ENCODE measurements at places on chromosomes 4 and X. TPM values are rescaled to one million over a fixed set of nuclear protein-coding genes. Genes with fewer than 3 reads are reported as not detected.

DNA sequence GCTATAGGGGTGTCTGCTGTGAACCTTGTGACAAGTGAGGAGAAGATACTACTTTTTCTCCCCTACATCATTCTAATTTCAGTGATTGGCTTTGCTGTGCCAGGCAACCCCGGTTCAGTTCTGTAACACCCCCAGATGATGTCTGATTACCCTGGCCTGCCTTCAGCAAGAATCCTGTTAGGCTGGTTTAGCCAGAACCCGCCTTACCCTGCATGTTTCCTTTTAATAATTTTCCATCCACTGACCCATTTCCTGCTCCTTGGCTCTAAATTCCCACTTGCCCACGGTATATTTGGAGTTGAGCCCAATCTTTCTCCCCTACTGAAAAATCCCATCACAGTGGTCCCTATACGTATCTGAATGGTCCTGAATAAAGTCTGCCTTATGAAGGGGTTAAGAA, 46.5 kb upstream of the HPSE start:
- peaks cover 6% of the 10 kb centered on the region for H3K4me1 ChIP-seq
- no peak for DNase-seq
- no peak overlapping the region for H3K27ac ChIP-seq
- H3K27me3 ChIP-seq, result no peaks in the 10 kb centered on the region
- peaks cover 20% of the 10 kb centered on the region for H3K36me3 ChIP-seq

- H3K27me3 ChIP-seq, result no peaks in the 10 kb centered on the region
- DNase-seq, result no peak
- H3K36me3 ChIP-seq, result peaks cover under 1% of the 10 kb centered on the region
Observed at GRCh38 chr4:174575436-174575835, 53.1 kb upstream of the HPGD start.

Gene ADGRL3
- not detected for total RNA-seq

DNA sequence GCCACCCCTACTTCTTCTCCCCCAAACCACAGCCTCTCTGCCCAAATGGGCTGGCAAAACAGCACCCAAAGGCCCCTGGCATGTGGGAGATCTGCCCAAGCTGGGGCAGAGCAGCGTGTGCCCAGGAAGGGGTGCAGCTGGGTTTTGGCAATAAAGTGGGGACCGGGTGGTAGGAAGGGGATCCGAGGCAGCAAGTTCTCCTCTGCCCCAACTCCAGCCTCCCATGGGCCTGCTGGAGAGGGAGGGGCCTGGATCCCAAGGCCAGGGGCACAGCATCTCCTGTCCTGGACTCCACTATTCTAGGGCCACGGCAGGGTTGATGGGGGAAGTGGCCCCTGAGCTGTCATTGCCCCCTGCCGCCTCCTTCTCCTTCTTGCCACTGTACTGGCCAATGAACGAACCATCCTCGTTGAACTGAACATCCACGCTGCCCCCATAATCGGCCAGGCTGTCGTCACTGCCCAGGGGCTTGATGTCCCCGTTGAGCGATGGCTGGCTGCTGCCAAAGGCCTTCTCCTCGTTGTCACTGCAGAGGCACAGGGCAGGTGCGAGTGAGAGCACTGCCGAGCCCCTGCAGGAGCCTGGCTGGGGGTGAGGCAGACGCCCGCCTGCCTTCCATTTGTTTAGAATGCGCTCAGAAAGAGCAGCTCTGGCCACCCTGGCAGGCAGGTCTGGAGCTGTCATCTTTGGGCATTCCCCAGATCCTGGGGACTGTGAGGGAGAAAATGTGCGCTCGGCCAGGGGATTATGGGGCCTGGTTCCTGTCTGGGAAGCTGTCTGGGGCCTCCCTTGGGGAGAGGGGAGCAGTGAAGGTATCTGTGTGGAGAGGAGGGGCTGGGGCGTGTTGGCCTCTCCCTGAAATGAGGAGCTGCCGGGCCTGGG, 23.4 kb downstream of the L1CAM start:
- DNase-seq, result no peak
- no peak overlapping the region for H3K4me3 ChIP-seq
- H3K4me1 ChIP-seq, result peaks cover 2% of the 10 kb centered on the region
- no peaks in the 10 kb centered on the region for H3K36me3 ChIP-seq
- peaks cover 22% of the 10 kb centered on the region for H3K27me3 ChIP-seq

DNA sequence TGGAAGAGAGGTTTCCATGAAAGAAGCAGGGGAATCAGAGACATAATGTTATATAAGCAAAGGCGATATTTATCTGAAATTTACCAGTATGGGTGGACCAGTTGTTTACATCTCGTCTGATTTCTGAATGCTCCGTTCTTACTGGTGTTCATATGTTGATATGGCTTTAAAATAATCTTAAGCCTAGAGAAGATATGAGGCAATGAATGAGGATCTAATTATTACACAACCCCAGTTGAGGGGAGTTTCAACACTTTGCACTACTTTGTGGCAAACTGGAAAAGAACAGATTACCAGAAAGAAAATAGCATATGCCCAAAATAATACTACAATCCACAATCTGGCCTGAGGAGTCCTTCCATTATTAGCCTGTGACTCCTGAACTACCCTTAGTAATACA, 263.3 kb upstream of the MAGEB2 start:
- H3K4me1 ChIP-seq, result no peaks in the 10 kb centered on the region
- no peak for DNase-seq
- no peak overlapping the region for H3K27ac ChIP-seq
- H3K27me3 ChIP-seq, result no peaks in the 10 kb centered on the region
- no peaks in the 10 kb centered on the region for H3K36me3 ChIP-seq

DNA sequence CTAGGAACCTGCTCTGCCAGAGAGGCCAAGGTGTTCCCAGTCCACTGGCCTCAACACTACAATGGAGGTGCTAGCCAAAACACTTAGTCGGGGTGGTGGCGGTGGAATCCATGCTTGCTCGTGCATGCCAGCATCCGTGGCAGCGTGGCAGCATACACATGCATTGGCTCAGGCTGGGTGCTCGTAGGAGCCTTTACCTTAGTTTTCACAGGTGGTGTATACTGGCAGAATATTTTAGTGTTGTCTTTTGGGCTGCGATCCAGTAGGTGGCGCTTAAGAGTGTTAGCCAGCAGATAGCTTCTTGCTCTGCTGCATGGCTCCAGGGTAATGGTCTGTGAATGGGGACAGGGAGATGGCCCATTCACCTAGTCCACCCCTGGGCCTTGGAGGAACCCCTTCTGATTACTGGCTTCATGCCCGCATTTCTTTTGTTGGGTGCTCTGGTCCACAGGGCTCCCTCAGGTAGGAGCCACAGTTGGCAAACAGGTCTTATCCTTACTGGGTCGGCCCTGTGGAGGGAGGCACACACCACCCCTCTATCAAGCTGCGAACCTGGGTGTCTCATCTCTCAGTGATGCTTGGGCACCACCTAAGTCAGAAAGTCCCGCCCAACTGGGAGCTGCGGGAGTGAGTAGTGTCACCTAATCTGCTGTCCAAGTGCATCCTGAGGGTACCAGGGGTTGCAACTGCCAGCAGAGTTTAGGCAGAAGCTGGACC, 40.0 kb downstream of the RIPPLY1 start:
- no peaks in the 10 kb centered on the region for H3K4me1 ChIP-seq
- H3K4me3 ChIP-seq, result no peak overlapping the region
- DNase-seq, result peak; percentile 2
- H3K27ac ChIP-seq, result no peak overlapping the region
- H3K36me3 ChIP-seq, result no peaks in the 10 kb centered on the region
- H3K27me3 ChIP-seq, result peaks cover 47% of the 10 kb centered on the region

- no peak for DNase-seq
- no peak overlapping the region for H3K27ac ChIP-seq
- peaks cover 3% of the 10 kb centered on the region for H3K36me3 ChIP-seq
Observed at GRCh38 chr4:6953751-6954380, 44.2 kb downstream of the TBC1D14 start.

Gene IL3RA
- total RNA-seq, result 7.5 TPM

- DNase-seq, result no peak
- H3K36me3 ChIP-seq, result peaks cover 6% of the 10 kb centered on the region
- peaks cover 24% of the 10 kb centered on the region for H3K4me1 ChIP-seq
- peak overlapping the region; percentile 83 for H3K27ac ChIP-seq
- H3K27me3 ChIP-seq, result no peaks in the 10 kb centered on the region
Observed at GRCh38 chr4:150518559-150518958, 63.4 kb upstream of the MAB21L2 start.

Gene NOX1
- total RNA-seq, result not detected

- H3K4me1 ChIP-seq, result no peaks in the 10 kb centered on the region
- H3K27ac ChIP-seq, result no peak overlapping the region
- DNase-seq, result no peak
- H3K4me3 ChIP-seq, result no peak overlapping the region
Observed at GRCh38 chr4:168498251-168498650, 1.4 kb downstream of the PALLD start.

Gene EPHA5
- total RNA-seq, result not detected

Gene GPR50
- total RNA-seq, result not detected

- H3K27me3 ChIP-seq, result peaks cover 10% of the 10 kb centered on the region
- no peak for DNase-seq
- peak overlapping the region; percentile 81 for H3K27ac ChIP-seq
- no peaks in the 10 kb centered on the region for H3K36me3 ChIP-seq
- peak overlapping the region; percentile 40 for H3K4me3 ChIP-seq
Observed at GRCh38 chrX:66014556-66014955, 25.3 kb downstream of the VSIG4 start.

- no peaks in the 10 kb centered on the region for H3K27me3 ChIP-seq
- H3K36me3 ChIP-seq, result no peaks in the 10 kb centered on the region
- DNase-seq, result no peak
- no peak overlapping the region for H3K27ac ChIP-seq
- H3K4me3 ChIP-seq, result no peak overlapping the region
- no peaks in the 10 kb centered on the region for H3K4me1 ChIP-seq
Observed at GRCh38 chr4:16417198-16417597, 190.9 kb upstream of the TAPT1 start.

DNA sequence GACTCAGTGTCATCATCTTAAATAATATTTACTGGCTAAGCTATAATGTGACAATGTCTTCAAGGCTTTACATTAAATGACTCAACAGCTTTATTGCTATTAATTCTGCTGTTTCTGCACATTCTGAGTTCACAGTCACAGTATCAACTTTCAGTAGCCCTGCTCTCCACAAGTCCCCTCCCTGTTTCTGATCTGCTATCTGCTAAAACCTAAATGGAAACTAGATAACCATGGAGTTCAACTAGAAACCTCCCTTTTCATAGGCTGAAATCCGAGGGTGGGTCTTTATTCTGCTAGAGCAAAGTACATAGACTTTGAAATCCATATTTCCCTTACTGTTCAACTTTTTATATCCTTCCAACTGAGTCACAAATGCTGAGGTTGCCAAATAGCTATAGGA, 5.4 kb upstream of the ACE2 start:
- no peaks in the 10 kb centered on the region for H3K36me3 ChIP-seq
- no peaks in the 10 kb centered on the region for H3K4me1 ChIP-seq
- no peak for DNase-seq
- H3K27ac ChIP-seq, result no peak overlapping the region
- H3K4me3 ChIP-seq, result no peak overlapping the region

Gene KIAA1210
- total RNA-seq, result not detected

GRCh38 chrX:97328853-97329390, 445.2 kb downstream of the RPA4 start:
- H3K36me3 ChIP-seq, result no peaks in the 10 kb centered on the region
- peaks cover 5% of the 10 kb centered on the region for H3K4me1 ChIP-seq
- H3K27me3 ChIP-seq, result peaks cover 12% of the 10 kb centered on the region
- H3K4me3 ChIP-seq, result no peak overlapping the region

DNA sequence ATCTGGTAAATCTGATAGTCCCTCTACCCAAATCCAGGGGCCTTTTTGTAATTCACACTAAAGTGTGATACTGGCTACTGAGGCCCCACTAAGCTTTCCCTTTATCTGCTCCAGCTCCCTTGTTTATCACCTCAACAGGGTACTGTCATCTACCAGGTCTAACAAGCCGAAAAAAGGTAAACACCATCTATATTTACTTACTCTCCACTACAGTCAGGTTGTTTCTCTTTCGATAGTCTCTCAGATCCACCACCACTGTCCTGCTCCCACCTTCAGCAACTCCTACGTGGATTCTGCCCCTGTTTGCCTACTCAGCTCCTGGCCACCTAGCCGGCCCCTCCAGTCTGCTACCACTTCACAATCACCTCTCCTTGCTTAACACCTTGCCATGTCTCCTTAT, 3.3 kb downstream of the ITIH6 start:
- no peak for DNase-seq
- no peaks in the 10 kb centered on the region for H3K36me3 ChIP-seq
- no peak overlapping the region for H3K4me3 ChIP-seq
- H3K27ac ChIP-seq, result no peak overlapping the region
- H3K4me1 ChIP-seq, result no peaks in the 10 kb centered on the region

DNA sequence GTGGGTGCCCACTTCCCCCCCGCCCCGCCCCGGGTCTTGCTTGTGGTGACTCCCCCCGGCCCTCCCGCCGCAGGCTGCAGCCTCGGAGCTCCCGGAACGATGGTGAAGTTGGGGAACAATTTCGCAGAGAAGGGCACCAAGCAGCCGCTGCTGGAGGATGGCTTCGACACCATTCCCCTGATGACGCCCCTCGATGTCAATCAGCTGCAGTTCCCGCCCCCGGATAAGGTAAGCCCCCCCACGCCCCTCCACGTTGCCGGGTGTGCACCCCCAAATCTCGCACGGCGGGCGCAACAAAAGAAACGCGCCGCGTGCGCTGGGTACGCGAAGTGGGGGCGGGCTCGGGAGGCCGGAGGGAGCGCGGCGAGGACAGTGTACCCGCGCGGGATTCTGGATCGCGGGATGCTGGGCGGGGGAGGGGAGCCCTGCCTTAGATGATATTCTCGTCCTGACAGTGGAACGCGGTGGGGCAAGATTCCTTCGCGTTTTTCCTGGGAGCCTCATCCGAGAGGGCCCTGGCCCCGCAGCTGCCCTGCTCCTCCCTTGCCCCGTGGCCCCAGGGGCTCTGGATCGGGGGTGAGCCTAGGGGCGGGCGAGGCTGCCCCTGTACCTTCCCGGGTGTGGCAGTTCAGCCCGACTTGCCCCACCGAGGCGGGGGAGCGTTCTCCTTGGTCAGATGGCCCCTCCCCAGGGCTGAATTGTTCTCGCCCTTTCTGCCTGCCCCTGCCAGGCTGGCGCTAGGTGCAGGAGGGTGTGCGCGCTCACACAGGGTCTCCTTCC, 819 bp downstream of the NSG1 start:
- peaks cover 35% of the 10 kb centered on the region for H3K27me3 ChIP-seq
- peak overlapping the region; percentile 52 for H3K4me3 ChIP-seq

DNA sequence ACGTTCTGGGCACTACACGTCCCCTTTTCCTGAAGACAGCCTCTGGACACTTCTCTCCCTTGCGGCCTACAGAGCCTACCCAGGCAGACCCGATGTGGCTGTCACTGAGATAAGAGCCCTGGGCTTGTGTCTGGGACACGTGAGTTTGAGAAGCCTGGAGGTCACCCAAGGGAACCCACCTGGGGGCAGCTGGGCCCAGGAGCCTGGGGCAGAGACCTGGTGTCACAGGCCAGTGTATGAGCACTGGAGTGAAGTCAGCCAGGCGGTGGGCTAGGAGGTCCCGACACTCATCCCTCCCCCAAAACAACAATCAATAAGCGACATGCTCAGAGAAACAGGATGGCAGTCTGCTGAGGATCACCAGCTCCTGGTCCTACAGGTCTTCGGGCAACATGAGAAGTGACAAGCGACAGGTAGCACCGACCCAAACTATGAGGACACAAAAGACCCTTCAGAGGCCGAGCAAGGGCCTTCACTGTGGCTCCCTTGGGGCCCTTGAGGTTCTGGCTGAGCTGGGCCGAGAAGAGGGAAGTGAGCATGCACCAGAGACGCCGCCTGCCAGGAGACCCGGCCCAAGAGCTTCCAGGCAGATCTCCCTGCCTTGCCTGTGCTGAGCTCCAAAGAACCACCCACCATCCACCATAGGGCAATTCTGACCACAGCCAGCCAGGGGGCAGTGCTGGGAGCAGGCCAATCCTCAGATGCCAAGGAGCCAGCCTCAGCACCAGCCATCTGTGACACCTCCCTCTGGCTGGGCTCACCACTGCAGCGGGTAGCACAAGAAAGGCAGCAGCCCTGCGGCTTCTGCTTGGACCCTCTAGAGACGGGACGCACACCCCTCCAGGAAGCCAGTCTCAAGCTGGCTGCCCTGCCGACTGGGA, 11.0 kb upstream of the DUSP9 start:
- H3K27ac ChIP-seq, result no peak overlapping the region
- H3K4me1 ChIP-seq, result no peaks in the 10 kb centered on the region
- H3K36me3 ChIP-seq, result no peaks in the 10 kb centered on the region
- peak; percentile 20 for DNase-seq
- H3K27me3 ChIP-seq, result peaks cover 4% of the 10 kb centered on the region

Gene GPR101
- 0.25 TPM for total RNA-seq
